SW 1271 (cell line): ENCODE measurements at places on chromosomes 11 and 22.

DNA sequence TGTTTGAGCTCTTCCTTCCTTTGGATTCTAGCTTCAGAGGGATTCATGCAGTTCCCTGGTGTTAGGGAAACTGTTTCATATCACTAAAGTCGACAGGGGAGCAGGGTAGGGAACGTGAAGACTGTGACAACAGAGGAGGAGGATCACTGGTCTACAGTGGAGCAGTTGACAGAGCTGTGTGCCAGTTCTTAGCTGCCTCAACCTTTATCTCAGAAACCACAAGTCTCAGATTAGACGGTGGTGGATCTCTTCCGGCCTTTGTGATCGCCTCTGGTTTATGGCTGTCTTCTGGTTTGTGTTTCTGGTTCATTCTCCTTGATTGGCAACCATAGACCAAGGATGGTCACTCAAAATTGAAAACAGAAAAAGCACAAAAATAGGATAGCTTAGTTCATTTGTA is 538.9 kb upstream of the API5 start:
- DNase-seq = no peak

GRCh38 chr22:19097518-19097917 is 24.7 kb downstream of the DGCR2 start:
- DNase-seq = no peak

- no peak for DNase-seq
These were observed 2.8 kb downstream of the MALAT1 start for GRCh38 chr11:65501472-65502273.

DNA sequence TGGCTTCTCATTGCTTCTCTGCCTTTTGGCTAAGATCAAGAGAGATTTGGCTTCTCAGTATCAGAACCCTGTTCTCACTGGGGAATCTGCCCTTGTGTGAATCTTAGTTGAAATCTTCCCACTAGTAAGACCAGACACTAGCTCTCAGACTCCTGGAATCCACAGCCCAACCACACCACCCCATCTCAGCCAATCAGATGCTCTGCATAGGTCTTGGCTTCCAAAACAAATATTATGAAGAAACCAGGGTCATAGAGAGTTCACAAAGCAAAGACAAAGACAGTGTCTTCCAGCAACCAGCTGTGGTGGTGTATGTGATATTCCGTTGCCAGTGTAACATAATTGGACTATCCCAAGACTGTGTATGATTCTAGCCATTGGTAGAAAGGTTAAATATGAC is 5.4 kb downstream of the OR8B12 start:
- no peak for DNase-seq

GRCh38 chr22:21832291-21833290 is 34.9 kb downstream of the MAPK1 start:
- DNase-seq = no peak

GRCh38 chr11:111427471-111427912 is 48.4 kb upstream of the POU2AF1 start:
- no peak for DNase-seq

- DNase-seq = no peak
These were observed 185.0 kb downstream of the NELL1 start for GRCh38 chr11:20854215-20854955.

DNA sequence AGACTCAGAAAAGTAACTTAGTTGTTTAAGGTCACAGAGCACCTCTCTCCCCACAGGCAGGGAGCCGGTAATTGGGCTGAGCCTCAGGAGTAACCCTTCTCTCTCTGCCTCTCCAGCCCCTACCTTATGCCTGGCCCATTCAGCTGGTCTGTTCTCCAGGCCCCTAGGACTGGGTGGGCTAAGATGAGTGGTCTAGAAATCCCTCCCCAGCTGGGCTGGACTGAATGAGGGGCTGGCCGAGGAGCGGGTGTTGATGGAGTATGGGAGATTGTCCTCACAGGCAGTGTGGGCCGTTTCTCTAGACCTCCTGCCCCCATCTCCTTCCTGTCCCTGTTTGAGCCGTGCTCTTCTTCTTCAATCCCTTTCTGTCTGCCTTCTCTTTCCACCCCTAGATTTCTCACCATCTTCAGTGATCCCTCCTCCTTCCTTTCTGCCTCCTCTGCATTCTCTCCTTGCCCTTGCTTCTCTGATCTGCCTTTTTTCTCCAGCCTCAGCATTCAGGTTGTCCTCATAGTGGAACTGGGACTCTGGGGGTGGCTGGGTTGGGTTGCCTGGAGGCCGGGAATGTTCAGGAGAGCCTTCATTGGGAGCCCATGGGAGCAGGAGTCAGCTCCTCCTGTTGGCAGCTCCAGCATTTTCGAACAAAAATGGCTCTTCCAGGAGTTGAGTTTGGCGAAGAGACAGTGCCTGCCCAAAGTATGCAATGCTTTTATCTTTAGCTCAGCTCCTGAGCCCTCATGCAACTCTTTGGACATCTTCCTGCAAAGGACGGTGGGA is 7.6 kb downstream of the ST3GAL4 start:
- no peak for DNase-seq

DNA sequence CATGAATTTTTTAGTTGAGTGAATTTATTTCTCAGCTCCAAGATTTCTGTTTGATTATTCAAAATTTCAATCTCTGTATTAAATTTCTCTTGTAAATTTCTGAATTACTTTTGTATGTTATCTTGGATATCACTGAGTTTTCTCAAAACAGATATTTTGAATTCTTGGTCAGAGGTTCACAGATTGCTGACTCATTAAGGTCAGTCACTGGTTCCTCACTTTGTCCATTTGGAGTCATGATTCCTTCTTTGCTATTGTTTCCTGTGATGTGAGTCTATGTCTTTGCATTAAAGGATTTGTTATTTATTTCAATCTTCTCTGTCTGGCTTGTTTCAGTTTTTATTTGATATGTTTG is 10.2 kb upstream of the IL17RA start:
- no peak for DNase-seq

GRCh38 chr11:125072218-125072960 is 9.3 kb downstream of the SLC37A2 start:
- no peak for DNase-seq

DNA sequence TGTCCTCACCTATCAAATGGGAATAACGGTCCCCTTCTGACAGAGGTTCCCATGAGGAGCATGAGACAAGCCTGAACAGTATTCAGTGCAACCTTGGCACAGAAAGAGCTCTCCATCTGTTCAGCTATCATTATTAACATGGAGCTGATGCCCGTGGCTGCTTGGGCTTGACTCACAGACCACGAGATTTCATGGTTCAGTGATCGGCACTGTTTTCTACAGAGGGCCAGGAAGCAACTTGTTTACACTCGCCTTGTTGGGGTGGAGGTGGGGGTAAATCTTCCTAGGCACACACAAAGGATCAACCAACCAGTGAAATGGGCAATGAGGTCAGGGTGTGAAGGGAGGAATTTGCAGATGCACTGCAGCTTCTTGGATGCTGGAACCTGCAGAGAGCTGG is 88.2 kb downstream of the CWC15 start:
- no peak for DNase-seq

GRCh38 chr11:9259981-9260837 is 4.9 kb downstream of the DENND5A start:
- DNase-seq = no peak

- DNase-seq = peak; percentile 24
These were observed 9.9 kb upstream of the MMP8 start for GRCh38 chr11:102734650-102735049.

GRCh38 chr11:117745346-117745745 is 51.7 kb downstream of the DSCAML1 start:
- no peak for DNase-seq

DNA sequence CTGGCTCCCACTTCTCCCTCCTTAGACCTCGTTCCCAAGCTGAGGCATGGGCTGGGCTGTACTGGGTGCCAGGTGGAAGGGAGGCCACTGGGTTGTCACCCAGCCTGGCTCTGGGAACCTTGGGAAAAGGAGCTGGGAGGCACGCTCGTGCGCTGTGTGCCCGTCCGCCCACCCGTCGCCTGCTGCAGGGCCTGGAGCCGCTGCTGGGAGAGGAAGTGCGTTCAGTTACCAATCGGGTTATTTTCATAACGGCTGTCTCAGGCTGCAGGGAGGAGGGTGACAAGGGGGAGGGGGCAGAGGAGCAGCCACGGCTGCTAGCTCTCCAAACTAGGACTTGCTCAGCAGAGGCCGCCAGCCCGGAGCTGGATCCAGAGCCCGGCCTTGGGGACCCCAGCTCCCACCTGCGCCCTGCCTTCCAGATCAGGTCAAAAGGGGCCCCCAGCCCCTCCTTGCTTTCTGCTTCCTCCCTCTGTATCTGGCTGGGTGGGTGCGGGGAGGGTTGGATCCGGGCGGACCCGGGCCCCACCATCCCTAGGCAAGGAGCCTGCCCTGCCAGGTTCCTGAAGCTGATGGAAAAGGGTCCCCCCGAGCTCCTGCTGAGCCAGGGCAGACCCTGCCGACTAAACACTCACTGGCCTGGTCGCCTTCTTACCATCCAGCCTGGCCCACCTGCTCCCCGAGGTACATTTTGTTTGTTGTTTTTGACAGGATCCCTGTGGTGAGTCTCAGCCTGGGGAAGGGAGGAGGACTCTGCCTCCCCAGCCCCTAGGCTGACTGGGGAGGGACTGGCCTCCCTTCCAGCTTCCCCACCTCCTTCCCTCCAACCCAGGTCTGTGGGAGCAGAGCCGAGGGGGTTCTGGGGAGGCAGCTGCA is 14.3 kb downstream of the DGKZ start:
- DNase-seq = no peak

DNA sequence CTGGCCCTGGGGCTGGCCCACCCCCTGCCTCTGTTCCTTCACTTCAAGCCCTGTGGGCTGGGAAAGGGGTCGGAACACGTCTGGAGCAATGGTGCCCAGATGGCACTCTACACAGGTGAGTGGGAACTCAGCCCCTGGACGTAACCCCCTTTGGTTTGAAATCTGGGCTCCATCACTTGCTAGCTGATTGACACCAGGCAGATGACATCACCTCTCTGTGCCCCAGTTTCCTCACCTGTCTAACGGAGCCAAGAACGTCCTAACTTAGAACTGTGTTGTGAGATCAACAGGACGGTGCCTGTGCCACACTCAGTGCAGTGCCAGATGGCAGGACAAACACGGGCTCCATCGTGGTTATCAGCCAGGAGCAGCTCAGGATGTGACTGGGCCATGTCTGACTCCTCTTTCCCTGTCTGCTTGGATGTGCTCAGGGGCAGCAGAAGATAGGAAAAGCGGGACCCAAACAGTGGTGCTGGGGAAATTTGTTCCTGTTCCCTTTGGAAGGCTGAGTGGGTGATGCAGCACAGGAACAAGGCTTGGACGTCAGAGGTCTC is 24.4 kb downstream of the NPTXR start:
- no peak for DNase-seq

DNA sequence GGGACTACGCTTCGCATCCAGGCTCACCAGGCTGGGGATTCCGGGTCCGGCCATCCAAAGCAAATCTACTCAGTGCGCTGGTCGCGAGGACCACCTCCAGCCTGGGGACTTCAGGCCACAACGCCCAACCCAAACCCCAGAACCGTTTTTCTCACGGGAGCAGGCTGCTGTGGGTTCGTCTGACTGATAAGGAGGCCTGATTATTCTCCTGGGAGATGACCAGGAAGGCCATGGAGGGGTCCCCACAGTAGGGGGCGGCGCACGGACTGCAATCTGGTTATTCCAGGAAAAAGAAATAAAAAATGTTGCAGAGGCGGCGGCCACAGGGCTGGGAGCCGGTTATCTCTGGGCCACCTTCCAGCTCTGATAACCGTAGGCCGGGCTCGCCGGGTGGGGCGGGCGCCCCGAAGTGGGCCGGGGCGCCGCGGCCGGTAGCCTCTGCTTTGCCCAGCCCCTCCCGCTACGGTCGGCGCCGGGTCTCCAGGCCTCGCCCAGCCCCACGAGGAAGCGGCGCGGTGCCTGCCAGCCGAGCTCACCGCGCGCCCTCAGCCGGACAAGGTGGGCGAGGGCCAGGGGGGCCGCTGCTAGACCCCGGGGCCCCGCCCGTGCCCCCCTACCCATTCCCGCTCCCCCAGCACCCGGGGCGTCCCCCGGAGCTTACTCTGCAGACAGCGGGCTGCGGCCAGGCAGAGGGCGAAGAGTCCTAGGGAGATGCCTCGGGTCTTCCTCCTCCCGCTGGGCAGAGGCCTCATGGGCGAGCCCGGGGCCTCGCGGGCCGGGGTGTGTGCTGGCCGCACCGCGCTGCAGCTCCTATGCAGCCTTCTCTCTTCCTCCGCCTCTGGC is 446 bp downstream of the VSTM5 start:
- DNase-seq = no peak

- no peak for DNase-seq
These were observed 8.7 kb downstream of the IFT27 start for GRCh38 chr22:36767035-36767775.

DNA sequence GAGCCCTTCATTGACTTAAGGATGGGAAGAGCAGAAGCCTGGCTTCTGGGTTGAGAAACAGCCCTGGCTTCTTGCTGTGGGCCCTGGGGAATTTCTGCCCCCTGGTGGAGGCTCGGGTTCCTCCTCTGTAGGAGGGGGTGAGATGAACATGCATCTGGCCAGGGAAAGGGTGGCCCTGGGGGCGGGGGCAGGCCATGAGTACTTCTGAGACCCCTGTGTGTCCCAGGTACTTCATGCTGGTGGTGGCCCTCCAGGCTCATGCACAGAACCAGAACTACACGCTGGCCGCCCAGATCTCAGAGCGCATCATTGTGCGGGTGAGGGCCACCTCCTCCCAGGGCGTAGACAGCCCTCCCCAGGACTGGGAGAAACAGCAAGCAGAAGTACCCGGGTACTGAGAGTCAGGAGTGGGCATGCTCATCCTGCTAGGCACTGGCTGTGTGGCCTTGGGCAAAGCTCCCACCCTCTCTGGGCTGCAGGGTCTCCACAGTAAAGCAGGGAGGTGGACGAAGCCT is 15.8 kb downstream of the TMEM258 start:
- peak; percentile 27 for DNase-seq

DNA sequence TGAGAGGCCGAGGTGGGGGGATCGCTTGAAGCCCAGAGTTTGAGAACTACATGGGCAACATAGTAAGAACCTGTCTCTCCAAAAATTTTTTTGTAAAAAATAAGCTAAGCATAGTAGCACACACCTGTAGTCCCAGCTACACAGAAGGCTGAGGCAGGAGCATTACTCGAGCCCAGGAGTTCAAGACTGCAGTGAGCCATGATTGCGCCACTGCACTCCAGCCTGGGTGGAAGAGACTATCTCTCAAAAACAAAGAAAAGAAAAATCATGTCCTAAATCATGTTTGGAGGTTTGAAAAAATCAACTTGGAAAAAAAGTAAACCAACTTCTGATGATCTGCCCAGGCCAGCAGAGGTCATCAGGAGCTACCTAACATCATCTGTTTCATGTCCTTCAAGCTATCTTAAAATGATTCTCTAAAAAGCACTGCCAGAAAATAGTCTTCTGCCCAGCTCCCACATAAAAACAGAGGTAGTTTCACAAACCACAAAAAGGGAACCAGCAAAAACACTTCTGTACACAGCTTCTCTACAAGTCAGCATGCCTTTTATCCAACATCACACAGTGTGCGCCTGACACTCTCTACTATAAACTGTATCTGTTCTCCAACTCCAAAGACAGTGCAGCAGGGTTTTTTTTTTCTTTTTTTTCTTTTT is 165.0 kb downstream of the SOX6 start:
- no peak for DNase-seq
